ENCODE measurements at places on chromosomes 1 and 21. TPM values are rescaled to one million over a fixed set of nuclear protein-coding genes. Genes with fewer than 3 reads are reported as not detected.
A peak's percentile ranks its signal among the peaks of the same experiment; 100 is the strongest.

The KDF1 gene
- 0.86 TPM for total RNA-seq

The UBL4B gene
- not detected for total RNA-seq

The FAM177B gene
- total RNA-seq, result not detected

The GNAT2 gene
- total RNA-seq, result not detected

The HTR6 gene
- total RNA-seq, result not detected

DNA sequence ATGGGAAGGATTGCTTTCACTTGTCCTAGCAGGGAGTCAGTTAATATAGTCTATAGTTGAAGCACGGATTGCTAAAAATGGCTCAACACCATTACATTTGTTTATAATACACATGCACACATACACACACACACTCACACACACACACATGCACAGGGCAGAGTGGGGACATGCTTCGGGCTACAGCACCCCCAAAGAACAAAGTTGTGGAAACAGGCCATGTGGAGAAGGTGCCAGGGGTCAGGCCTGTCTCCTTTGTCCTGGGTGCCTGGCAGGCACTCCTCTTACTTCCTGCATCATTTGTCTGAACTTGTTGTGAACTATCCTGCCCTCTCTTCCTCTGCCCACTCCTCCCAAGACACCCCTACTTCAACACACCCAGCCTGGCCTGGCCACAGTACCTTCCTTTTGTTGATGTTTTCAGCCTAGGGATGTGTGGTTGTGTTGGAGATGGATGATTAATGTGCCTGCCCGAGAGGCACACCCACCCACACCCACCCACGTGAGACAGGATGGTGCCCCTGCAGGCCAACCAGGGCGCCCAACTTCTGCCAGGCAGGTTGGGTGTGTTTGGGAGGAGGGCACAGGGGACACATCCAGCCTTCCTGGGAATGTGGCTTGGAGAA lies 17.5 kb downstream of the RASSF5 start:
- DNase-seq, result no peak
- no peaks in the 10 kb centered on the region for H3K27me3 ChIP-seq
- H3K36me3 ChIP-seq, result no peaks in the 10 kb centered on the region
- H3K4me1 ChIP-seq, result peaks cover 5% of the 10 kb centered on the region

- DNase-seq, result no peak
- H3K27me3 ChIP-seq, result no peaks in the 10 kb centered on the region
- no peak overlapping the region for H3K4me3 ChIP-seq
- peaks cover 3% of the 10 kb centered on the region for H3K4me1 ChIP-seq
Observed at GRCh38 chr1:176033474-176033873, 173.6 kb downstream of the COP1 start.

DNA sequence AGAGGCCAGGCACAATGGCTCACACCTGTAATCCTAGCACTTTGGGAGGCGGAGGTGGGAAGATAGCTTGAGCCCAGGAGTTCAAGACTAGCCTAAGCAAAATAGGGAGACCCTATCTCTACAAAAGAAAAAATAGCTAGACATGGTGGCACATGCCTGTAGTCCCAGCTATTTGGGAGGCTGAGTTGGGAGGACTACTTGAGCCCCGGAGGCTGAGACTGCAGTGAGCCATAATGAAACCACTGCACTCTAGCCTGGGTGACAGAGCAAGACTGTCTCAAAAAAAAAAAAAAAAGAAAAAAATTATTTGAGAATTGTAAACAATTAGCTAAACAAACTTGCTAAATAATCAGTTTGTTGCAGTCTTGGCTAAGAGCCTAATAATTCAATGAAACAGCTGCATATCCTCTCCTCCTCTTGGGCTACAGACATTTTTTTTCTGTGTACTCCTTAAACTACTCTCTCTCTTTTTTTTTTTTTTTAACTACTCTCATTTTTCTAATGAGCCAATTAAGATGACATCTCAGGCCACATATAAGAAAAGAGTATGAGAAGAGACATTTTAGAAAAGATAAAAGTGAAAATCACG lies 10.5 kb upstream of the DNAJB4 start:
- H3K4me3 ChIP-seq, result no peak overlapping the region
- DNase-seq, result no peak
- no peak overlapping the region for H3K27ac ChIP-seq
- peaks cover 6% of the 10 kb centered on the region for H3K36me3 ChIP-seq
- H3K4me1 ChIP-seq, result no peaks in the 10 kb centered on the region

DNA sequence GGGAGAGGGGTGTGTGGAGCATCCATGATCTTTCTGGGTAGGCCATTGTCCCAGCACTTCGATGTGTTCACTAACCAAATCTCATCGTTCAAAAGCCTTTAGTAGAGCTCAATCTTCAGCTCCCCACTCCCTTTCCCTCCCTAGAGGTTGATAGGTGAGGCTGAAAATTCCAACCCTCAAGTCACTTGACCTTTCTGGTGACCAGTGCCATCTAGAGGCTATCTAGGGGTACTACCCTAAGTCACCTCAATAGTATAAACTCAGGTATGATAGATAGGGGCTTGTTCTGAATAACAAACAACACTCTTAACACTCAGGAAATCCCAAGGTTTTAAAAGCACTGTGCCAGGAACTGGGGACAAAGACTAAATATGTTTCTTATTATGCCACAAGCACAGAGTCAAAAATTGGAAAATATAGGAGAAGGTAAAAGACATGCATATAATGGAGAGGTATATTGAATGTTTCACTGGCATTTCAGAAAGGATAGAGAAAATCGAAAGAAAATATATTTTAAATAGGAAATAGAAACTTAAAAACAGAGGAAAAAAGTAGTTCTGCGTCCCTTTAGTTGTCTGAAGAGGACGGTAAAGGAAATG lies 42.9 kb upstream of the CD53 start:
- H3K4me3 ChIP-seq, result no peak overlapping the region
- no peaks in the 10 kb centered on the region for H3K4me1 ChIP-seq
- DNase-seq, result no peak
- H3K27me3 ChIP-seq, result no peaks in the 10 kb centered on the region
- no peaks in the 10 kb centered on the region for H3K36me3 ChIP-seq
- no peak overlapping the region for H3K27ac ChIP-seq

GRCh38 chr1:242674951-242675645 lies 150.6 kb upstream of the PLD5 start:
- no peak overlapping the region for H3K27ac ChIP-seq
- H3K4me3 ChIP-seq, result no peak overlapping the region
- no peaks in the 10 kb centered on the region for H3K27me3 ChIP-seq
- no peaks in the 10 kb centered on the region for H3K4me1 ChIP-seq
- H3K36me3 ChIP-seq, result no peaks in the 10 kb centered on the region

DNA sequence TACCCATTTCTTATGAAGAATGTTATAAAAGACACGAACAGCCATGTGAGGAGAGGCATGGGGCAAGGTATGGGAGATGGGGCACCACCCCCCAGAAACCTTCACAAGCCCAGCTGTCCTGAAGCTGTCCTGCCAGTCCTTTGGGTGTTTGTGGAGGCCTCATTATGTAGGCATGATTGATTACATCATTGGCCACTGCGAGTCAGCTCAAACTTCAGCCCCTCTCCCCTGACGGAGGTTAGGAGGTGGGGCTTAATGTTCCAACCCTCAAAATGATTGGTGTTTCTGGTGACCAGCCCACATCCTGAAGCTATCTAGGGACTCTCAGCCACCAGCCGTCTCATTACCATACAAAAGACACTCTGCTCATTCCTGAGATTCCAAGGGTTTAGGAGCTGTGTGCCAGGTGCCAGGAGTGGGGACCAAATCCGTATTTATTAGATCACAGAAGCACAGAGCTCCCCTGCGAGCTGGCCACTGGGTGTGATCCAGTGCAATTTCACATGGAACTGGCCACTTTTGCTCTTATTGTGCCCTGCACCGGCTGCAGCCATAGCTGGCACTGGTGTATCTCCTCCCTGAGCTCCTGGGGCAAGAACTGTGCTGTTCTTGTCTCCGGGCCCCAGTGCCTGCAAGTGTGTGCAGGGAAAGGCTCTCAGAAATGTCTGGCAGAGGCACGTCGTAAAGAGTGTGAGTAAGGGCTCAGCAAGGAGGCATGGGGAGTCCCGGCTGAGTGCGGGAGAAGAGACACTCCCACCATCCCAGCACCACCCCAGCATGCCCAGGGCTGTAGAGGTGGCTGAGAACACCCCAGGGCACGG lies 10.5 kb downstream of the KIAA1614 start:
- DNase-seq, result no peak
- H3K27me3 ChIP-seq, result no peaks in the 10 kb centered on the region
- no peak overlapping the region for H3K4me3 ChIP-seq
- H3K4me1 ChIP-seq, result no peaks in the 10 kb centered on the region
- H3K36me3 ChIP-seq, result peaks cover 11% of the 10 kb centered on the region

- no peaks in the 10 kb centered on the region for H3K4me1 ChIP-seq
- H3K27ac ChIP-seq, result no peak overlapping the region
- no peaks in the 10 kb centered on the region for H3K27me3 ChIP-seq
- H3K36me3 ChIP-seq, result no peaks in the 10 kb centered on the region
Observed at GRCh38 chr1:52111492-52111891, 30.4 kb upstream of the ZFYVE9 start.

- H3K4me1 ChIP-seq, result peaks cover 35% of the 10 kb centered on the region
- peak within 1 kb of the TSS; percentile 90 for H3K27ac ChIP-seq
- H3K4me3 ChIP-seq, result peak within 1 kb of the TSS; percentile 71
- peak; percentile 85 for DNase-seq
Observed at GRCh38 chr1:47997289-47998200, at the start of gene TRABD2B. Gene TRABD2B (minus strand): TSS chr1:47997385.

DNA sequence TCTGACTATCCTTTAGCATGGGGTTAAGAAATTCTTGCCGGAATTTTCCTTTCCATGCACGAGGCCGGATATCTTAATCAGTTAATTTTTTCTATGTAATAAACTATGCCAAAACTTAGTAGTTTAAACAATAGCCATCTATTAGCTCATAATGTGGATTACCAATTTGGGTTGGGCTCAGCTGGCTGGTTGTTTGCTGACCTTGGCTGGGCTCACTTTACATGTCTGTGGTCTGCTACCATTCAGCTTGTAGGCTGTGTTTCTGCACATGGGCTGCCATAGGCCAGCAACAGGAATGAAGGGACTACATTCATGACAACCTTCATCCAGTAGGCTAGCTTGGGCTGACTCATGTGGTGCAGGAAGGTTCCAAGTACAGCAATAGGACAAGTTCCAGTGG lies 56.0 kb upstream of the NTPCR start:
- H3K4me3 ChIP-seq, result no peak overlapping the region
- no peaks in the 10 kb centered on the region for H3K27me3 ChIP-seq
- H3K4me1 ChIP-seq, result no peaks in the 10 kb centered on the region
- no peak for DNase-seq
- H3K36me3 ChIP-seq, result no peaks in the 10 kb centered on the region

Data from right atrium auricular region (tissue), 2 donors.